ENCODE measurements at places on chromosomes 3 and 15.

GRCh38 chr3:52494445-52494844 is 693 bp upstream of the STAB1 start:
- DNase-seq = no peak

DNA sequence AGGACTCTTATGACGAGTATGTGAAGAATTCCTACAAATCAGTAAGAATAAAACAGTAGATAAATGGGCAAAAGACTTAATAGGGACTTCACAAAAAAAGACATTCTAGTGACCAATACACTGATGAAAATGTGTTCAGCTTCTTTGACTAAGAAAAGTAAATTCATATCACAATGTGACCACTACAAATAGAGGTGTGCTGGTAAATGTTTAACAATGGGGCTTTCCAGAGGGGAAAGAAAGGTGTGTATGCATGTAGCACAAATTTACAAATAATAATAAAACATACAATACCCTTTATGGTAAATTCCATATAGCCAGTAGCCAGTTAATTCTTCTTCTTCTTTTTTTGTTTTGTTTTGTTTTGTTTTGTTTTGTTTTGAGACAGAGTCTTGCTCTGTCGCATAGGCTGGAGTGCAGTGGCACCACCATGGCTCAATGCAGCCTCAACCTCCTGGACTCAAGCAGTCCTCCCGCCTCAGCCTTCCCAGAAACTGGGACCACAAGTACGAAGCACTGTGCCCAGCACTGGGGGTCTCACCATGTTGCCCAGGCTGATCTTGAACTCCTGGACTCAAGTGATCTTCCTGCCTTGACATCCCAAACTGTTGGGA is 17.5 kb upstream of the NMD3 start:
- no peak for DNase-seq

- DNase-seq = no peak
Observed at GRCh38 chr15:50911001-50911400, 2.5 kb downstream of the AP4E1 start.

DNA sequence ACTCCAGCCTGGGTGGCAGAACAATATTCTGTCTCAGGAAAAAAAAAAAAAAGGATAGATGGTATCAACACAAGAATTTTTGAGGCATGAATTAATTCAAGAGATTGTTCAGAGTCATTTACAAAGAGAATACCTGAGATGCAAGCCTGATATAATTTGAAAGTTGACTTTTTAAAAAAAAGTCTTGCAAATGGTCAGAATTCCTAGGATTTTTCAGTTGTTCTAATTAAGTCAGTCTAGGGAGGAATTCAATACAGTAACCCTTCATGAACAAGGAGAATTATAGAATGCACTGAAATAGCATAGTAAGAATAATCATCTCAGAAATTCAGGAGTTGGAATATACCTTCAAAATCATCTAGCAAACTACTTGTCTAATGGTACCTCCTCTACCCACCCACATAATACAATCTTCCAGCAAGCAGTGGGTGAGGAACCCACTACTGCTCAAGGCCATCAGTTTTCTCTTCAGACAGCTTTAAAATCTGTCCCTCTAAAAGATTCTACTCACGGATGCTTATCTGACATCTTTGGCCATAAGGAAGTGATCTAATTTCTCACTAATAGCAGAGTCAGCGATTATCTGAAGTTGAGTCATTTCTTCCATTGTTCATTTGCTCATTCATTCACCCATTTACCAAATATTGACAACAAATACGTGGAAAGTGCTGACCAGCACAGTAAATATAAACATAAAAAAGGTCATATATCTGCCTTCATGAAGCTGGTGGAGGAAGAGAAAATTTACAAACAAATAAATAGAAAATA is 159.6 kb downstream of the GREM1 start:
- DNase-seq = no peak

DNA sequence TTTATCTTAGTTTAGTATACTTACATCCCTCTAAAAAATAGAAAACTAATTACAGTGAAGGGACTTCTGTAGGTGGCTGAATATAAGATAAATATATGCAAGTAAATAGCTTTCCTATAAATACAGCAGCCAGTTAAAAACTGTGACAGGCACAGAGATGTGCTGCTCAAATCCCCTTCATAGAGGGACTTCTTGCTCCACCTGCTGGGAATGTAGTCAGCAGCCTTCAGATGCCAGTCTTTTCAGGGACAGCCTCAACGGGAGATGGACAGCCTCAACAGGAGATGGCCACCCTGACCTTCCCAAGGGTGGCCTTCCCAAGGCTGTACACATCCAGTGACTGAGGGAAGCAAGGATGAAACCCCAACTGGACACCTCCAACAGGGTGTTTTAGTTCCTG is 15.7 kb upstream of the PRR23E start:
- no peak for DNase-seq
